ENCODE measurements at places on chromosomes 11 and 22.

DNA sequence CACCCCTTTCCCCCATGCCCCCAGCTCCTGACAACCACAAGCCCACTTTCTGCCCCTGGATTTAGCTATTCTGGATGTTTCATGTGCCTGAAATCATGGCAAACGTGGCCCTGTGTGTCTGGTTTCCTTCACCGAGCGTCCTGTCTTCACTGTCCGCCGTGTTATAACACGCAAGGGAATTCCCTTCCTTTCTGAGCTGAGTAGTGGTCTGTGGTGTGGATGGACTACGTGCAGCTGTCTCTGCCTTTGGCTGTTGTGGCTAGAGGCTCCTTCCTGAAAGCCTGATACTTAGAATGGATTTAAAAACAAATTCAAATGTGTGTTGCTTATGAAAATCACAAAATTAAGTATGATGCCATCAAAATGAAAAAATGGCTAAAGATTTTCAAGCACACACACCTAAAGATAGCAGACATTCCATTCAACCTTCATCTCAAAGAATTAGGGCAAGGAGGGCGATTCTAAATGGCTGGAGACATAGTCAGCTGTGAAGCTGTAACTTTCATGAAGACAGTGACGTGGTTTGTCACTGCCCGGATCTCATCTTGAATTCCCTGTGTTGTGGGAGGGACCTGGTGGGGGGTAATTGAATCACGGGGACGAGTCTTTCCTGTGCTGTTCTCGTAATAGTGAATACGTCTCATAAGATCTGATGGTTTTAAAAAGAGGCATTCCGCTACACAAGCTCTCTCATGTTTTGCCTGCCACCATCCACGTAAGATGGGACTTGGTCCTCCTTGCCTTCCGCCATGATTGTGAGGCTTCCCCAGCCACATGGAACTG is 30.5 kb downstream of the KCNQ1 start:
- no peak for DNase-seq

DNA sequence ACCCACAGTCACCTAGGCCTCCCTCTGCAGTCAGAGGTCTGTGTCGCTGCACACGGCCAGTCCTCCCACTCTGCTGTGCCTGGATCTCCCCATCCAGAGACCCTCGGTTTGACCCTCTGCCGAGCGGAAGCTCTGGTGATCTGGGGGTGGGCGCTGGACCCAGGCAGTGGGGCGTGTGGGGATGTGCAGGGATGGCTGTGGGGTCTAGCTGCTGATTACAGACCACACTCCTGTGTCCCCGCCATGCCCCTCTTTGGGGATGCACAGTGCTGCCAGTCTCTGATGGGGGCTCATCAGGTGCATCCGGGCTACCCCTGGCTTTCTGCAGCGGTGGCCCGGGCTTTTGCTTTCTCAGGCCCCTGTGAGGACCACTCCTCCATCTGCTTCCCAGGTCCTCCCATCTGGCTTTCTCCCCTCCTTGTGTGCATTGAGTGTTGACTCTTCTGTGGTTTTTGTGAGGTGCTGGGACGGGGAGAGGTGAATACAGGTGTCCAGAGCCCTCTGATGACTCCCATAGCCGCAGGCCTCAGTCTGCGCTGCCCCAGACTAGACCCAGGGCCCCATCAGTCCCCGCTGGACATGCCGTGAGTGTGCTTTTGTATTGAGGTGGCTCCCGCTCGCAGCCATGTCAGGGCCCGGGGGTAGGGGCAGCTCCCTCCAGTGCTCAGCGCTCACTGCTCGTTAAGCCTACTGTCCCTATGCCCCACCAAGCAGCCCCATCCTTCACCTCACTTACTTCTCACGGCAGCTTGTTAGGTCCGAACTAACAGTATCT is 251.6 kb downstream of the TBC1D22A start:
- no peak for DNase-seq

DNA sequence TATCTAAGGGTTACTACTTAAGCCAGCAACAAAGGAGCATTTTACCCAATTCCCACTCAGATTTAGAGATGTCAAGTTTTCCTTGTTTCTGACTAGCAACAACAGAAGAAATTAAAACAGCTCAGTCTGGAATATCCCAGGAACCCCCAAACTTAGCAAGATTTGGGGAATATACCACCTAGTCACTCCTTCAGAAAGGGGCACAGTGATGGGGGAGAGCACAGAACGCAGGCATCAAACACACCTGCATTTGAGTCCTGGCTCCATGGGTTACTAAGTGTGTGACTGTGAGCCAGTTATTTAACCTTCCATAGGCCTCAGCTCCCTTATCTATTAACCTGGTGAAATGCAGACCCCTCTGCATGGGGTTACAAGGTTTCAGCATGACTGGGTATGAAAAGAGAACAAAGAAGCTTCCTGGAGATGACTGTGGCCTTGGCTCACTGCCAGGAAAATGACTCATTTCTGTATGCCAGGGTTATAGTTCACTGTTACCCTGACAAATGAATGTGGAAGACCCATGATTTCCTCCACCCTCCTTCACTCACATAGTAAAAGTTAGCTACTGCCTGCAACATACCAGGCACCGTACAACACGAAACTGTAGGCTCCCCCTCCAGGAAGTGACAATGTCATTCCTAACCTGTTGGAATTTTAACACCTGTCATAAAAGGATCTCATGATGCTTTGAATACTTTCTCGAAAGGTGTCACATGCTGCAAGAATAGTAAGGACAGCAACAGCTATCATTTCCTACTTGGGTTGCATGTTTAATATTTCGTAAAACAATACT is 79.6 kb downstream of the ME3 start:
- DNase-seq, result peak; percentile 28

DNA sequence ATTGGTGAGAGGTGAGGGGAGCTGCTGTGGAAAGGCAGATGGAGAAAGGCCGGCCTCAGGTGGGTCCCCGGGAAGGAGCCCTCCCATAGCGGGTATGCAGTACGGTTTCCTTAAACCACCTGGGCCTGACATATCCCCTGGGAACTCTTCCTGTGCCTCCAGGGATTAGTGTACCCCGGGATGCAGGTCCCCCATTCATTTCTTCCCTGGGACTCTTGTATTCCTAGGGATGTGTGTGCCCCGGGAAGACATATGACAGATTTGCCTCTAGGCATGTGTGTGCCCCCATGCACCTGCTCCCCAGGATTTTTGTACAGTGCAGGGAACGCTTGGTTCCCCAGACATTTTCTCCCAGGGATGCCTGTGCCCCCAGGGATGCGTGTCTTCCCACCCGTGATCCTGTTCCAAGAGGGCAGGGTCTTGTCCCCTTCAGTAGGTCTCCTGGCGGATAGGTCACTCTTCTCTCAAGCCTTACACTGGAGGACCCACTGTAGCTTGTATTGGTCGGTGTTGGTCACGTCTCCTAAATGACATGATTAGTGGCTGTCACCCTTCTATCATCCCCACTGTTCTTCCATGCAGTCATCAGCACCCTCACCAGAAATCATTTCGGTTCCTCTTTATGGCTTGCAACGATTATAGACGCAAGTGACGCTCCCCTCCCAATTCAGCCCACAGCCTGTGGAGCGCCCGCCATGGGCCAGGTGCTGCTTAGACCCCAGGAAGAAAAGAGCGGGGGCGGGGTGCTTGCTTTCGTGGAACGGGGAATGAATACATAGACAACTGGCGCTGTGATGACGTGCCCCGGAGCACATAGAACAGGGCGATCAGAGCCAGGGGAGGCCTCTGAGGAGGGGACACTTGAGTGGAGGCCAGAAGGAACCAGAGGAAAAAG is 1.3 kb downstream of the PARVB start:
- no peak for DNase-seq

- DNase-seq, result no peak
Measured at GRCh38 chr11:111463276-111463675, 48.9 kb downstream of the BTG4 start.

DNA sequence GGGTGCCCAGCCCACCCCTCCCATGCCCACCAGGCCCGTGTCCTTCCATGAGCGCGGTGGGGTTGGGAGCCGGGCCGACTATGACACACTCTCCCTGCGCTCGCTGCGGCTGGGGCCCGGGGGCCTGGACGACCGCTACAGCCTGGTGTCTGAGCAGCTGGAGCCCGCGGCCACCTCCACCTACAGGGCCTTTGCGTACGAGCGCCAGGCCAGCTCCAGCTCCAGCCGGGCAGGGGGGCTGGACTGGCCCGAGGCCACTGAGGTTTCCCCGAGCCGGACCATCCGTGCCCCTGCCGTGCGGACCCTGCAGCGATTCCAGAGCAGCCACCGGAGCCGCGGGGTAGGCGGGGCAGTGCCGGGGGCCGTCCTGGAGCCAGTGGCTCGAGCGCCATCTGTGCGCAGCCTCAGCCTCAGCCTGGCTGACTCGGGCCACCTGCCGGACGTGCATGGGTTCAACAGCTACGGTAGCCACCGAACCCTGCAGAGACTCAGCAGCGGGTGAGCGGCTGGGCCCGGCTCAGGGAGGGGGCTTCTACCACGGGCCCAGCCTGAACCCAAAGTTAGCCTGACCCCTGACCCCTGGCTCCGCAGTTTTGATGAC is 3.0 kb downstream of the PKP3 start:
- no peak for DNase-seq

GRCh38 chr22:22959147-22959827 is 71.7 kb downstream of the IGLL5 start:
- peak; percentile 50 for DNase-seq

GRCh38 chr11:65362966-65363365 is 8.4 kb downstream of the TIGD3 start:
- no peak for DNase-seq

- DNase-seq, result no peak
Measured at GRCh38 chr11:12329169-12329568, 48.2 kb upstream of the PARVA start.

DNA sequence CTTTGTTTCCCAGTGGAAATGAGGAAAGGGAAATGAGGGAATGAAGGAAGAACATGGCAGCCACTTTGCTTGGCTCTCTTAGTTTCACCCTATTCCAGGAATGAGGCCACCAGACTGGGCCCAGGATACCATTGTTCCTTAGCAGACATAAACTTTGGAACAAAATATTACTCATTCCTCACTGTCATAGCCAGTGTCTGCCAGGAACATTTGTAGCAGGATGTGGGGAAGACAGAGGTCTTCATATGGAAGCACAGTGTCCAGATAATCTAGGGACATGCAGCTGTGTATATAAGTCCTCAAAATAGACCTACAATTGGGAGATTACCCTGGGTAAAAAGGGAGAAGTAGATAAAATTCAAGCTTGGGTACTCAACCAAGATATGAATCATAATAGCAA is 15.2 kb upstream of the FUT4 start:
- DNase-seq, result no peak

GRCh38 chr11:134330611-134331353 is 1.0 kb upstream of the GLB1L2 start:
- no peak for DNase-seq

DNA sequence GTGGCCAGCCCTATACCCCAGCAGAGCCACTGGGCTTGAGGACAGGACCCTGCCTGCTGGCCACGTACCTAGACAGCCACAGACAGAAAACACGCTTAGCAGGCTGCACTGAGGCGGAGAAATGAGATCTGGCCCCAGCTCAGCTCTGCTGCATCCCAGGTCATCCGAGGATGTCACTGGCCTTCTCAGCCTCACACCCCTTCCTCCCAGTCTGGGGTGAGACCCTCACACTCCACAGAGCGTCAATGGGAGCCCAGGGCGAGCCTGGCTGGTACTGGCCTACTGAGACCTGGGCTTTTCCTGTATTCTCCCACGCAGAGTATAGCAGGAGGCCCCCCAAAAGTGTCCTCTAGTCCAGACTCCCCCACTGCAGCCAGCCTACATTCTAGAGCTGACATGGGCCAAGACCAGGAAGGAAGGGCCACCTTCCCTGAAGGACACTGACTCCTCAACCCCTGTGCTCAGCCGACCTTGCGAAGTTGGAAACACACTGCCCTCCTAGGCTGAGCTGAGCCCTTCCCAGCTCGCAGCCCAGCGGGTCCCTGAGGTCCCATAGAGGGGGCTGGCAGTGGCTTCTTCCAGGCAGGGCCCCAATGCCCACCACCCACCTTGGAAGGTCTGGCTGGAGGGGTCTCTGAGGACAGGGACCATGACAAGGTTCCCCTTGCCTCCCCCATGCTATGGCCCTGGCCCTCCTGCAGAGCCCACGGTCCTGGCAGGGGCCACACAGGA is 65.9 kb upstream of the LINC01488 start:
- no peak for DNase-seq

Measured in stimulated activated CD8-positive, alpha-beta memory T cell treated with anti-CD3 and anti-CD28 coated beads, Interleukin-4, amount 100 ng/mL, for 1 hour (primary cell).